Activated CD4-positive, alpha-beta T cell treated with anti-CD3 and anti-CD28 coated beads, Interleukin-2, amount 50 U/mL, for 48 hours (primary cell): ENCODE measurements at places on chromosomes 16 and 17.

DNA sequence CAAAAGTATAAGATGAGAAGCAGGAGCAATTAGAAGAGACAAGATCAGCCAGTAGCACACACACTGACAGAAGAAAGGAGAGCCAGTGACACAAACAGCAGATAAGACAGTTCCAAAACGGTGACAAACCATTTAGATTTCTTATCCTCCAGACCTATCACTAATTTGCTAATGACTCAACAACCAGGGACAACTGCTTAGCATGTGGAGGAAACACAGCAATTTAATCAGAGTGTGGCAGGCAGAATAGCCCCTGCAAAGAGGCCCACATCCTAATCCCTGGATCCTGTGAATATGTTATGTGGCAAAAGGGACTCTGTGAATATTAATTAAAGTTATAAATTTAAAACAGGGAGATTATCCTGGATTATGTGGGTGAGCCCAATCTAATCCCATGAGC lies 81.1 kb downstream of the CACNG1 start:
- DNase-seq: no peak

DNA sequence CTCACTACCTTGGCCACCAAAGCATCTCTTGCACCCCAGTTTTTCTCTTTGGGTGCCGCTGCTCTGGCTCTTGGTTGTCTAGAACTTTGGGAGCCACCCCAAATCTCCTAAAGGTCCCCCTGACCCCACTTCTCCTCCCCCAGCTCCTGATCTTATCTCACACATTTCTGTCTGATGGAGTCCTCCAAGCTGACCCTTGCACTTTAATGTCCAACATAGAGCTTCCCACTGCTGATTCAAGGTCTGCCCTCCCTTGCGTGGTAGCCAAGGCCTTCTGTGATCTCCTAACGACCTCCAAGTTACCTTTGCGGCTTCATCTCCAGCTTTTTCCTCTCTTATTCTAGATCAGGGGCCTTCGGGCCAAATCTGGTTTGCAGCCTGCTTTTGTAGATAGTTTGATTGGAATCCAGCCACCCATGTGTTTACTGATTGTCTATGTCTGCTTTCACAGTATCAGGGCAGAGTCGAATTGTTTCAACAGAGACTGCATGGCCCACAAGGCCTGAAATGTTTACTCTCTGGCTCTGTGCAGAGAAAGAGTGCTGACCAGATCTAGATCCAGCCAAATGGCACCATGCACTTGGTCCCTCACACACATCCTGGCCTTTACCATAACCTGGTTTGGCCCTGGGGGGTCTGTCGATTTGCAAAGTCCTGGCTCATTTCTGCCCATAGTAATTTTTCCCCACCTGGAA lies 168.6 kb downstream of the HAPSTR1 start:
- DNase-seq: no peak

DNA sequence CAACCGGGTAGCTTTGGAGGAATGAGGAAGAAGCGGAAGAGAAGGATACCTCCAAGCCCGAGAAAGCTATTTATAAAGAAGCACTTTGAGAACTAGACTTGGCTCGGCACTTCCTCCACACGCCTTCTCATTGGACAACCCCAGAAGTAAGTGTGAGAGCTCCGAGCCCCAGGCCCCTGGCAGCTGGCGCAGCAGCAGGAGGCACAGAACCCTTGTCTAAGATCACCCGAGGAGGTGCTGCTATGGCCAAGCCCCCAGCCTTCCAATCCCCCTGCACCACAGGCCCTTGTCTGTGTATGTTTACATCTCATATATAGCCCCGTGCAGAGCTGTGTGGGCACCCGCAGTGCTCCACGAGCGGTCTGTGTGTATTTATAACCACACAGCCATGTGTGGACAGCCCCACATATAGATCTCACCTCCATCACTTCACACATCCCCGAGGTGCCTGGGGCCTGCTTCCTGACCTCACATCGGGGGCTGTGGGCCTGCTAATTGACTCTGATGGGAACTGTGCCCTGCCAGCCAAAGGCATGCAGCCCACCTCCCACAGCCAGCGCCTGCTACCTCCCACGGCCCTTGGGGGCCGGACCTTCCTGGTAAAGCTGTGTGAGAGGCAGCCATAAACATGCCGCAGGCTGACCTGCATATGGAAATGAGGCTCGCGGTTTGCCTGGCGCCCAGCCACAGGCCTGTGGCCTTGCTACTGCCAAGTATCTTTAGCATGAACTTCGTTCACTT lies 96.1 kb downstream of the C17orf67 start:
- DNase-seq: no peak

- no peak for DNase-seq
These were observed 34.4 kb downstream of the HNF1B start for GRCh38 chr17:37710344-37710886.

GRCh38 chr16:11326084-11326736 lies 19.0 kb upstream of the RMI2 start:
- no peak for DNase-seq

GRCh38 chr17:63039899-63040602 lies 74.0 kb downstream of the TANC2 start:
- no peak for DNase-seq

GRCh38 chr17:77490361-77491183 lies 349.8 kb downstream of the SEC14L1 start:
- no peak for DNase-seq

GRCh38 chr16:69338557-69339288 lies 641 bp downstream of the COG8 start:
- DNase-seq: no peak

GRCh38 chr17:54408731-54409130 lies 491.9 kb upstream of the TOM1L1 start:
- DNase-seq: no peak

GRCh38 chr17:32596628-32597027 lies 109.8 kb downstream of the CDK5R1 start:
- no peak for DNase-seq

DNA sequence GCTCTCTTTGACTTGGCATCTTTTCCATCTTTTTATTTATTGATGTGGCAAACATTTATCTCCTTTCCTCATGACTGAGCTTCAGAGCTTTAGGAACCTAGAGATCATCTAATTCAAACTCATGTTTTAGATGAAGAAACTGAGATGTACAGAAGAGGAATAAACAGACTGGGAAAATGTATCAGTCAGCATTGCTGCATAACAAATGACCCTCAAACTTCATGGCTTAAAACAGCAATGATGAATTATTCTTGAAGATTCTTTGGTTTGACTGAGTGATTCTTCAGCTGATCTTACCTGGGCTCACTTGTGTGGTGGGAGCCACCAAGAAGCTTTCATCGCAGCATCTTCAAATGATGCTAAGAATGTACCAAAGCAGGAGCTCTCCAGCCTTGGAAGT lies 44.0 kb upstream of the IRF8 start:
- no peak for DNase-seq

DNA sequence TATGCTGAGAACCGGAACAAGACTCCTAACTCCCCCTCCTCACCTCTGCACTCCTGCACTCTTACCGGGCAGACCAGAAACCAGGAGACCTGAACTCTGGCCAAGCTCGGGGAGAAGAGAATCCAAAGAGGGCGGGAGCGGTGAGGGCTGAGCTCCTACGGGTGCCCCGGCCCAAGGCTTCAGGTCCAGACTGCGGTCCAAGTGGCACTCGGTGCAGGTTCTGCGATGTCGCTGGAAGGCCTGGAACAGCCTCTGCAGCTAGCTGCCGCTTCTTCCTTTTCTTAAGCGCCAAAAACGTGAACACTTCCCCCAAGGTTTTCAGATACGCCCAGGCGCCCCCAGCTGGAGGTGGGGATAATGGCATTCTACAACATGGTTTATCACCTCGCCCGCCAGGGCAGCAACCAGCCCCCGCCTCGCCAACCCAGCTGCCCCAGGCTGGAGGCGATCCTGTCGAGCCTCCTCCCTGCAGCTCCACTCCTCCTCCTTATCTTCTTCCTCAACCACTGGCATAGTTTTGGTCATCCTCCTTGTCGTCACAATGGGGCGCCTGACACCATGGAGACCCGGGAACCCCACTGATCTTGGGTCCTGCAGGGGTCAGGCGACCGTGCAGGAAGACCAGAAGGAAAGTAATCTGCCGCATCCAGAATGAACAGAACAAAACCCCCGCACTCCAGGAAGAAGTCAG lies 1735.9 kb downstream of the TP53TG3F start:
- no peak for DNase-seq

DNA sequence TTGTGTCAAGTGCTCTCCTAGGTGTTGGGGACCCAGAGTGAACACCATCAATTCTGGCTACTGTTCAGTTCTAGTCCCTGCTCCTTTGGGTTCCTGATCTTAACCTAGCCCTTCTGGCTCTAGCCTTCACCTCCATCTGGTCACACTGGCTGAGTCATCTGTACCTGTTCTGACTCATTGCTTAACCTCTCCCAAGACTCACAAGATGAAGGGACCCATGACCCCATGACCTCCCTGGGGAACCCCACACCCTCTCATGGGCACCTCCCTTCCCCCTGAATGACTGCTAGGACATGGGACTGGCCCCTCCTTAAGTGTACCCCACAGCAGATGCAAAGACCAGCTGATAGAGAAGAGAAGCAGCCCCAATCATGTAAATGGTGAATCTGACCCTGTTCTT lies 345.8 kb upstream of the CDH5 start:
- peak; percentile 6 for DNase-seq

- no peak for DNase-seq
These were observed 207.0 kb upstream of the COX10 start for GRCh38 chr17:13862346-13862745.

GRCh38 chr16:50313596-50314478 lies 47.5 kb downstream of the ADCY7 start:
- peak; percentile 39 for DNase-seq

- no peak for DNase-seq
These were observed 65.3 kb upstream of the CNEP1R1 start for GRCh38 chr16:49959552-49960277.

DNA sequence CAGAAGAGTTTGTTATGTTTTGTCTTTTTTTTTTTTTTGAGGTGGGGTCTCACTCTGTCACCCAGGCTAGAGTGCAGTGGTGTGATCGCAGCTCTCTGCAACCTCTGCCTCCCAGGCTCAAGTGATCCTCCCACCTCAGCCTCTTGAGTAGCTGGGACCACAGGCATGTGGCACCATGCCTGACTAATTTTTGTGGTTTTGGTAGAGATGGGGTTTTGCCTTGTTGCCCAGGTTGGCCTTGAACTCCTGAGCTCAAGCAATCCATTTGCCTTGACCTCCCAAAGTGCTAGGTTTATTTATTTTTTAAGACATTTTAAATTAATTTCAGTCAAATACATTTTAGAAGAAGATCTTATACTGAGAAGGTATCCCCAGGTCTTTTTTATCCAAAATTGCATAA lies 366.7 kb downstream of the KCNJ2 start:
- DNase-seq: no peak

DNA sequence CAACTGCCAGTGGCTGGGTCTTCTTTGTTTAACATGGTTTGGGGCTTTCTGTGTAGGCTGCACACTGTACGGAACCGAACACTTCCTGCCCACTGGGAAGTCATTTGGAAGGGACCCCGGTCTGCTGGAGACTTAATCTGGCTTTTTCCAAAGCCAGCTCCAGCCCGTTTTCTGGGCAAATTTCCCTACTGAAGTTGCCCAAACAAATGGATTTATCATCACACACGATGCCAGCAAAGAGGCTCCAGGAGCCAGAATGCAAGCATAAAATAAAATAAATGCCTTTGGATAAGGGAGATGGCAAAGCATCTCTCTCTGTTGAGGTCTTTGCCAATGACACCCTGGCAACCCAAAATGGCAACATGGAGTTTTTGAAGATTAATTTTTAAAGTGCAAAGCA lies 259.9 kb upstream of the IRX3 start:
- DNase-seq: no peak

- no peak for DNase-seq
These were observed 674.7 kb upstream of the SALL1 start for GRCh38 chr16:51825779-51826178.

- no peak for DNase-seq
These were observed 22.8 kb downstream of the ABCC1 start for GRCh38 chr16:15972046-15972868.

DNA sequence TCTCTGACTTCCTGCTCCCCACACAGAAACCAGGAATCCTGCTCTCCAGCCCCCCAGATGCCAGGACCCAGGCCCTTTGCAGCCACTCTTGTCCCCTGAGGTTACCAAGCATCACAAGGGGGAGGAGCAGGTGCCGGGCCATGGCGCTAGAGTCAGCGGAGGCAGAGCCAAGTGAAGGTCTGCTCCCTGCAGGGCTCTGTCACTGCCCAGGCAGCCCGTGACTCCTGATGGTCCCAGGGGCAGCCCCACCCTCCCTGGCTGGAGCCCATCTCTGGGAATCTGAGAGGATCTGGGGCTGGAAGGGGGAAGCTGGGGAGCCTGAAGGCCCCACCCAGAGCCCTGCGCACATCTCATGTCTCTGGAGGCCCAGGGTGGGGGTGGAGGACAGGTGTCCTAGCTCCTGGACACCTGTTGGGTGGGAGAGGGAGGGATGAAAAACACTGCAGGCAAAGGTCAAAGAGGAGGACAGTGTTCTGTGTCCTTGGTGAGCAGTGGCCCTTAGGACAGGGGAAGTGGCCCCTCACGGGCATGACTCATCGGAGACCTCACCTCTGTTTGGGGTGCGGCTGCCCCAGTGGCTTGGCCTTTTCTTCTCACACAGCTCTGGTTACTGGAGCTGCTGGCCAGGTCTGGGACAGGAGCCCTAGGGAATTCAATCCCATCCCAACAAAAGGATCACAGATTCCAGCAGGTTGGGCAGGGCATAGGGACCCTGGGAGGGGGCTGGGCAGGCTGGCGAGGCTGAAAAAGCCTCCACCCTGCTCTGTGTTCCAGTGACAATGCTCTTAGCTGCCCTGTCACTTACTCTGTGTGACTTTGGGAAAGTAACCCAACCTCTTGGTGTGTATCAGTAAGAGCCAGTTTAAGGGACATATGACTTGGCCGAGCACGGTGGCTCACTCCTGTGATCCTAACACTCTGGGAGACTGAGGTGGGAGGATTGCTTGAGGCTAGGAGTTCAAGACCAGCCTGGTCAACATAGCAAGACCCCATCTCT lies at the start of gene PRSS36:
Gene PRSS36, minus strand, starts transcription at position 173 of the 997 bp plus-strand sequence. Its CDS starts 31 bp downstream, at position 142.
- no peak for DNase-seq

DNA sequence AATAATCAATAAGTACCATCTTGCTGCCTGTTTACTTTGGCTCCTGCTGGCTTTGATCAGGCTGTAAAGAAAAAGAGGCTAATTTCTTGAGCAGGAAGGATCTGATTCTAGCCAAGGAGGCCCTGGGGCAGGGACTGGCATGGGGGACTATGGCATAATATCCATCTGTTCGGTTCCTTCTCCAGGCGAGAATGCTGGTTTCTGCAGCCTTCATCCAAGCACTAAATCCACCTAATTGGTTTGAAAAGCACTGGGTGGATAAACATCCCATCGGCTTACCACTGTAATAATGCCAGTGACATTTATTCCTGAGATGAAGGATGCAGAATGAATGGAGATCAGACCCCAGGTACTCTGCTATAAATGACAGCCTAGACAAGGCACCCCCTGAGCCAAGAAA lies 180.0 kb upstream of the ASIC2 start:
- DNase-seq: no peak

- DNase-seq: no peak
These were observed 62.5 kb upstream of the TOB1 start for GRCh38 chr17:50928646-50929045.

- DNase-seq: no peak
These were observed 100.3 kb downstream of the C16orf95 start for GRCh38 chr16:87216841-87217275.

- DNase-seq: peak; percentile 51
These were observed 12.1 kb upstream of the SCN4A start for GRCh38 chr17:63984651-63985386.

- no peak for DNase-seq
These were observed 146.3 kb upstream of the PIRT start for GRCh38 chr17:10984220-10984619.
